ENCODE measurements at places on chromosomes 3 and 15.
A peak's percentile ranks its signal among the peaks of the same experiment; 100 is the strongest.

GRCh38 chr3:7927015-7927414, 574.6 kb upstream of the LMCD1 start:
- H3K27ac ChIP-seq = no peak overlapping the region
- H3K36me3 ChIP-seq = no peaks in the 10 kb centered on the region
- H3K4me3 ChIP-seq = no peak overlapping the region
- no peaks in the 10 kb centered on the region for H3K27me3 ChIP-seq

- no peaks in the 10 kb centered on the region for H3K27me3 ChIP-seq
- DNase-seq = no peak
- no peak overlapping the region for H3K27ac ChIP-seq
Observed at GRCh38 chr3:49629866-49630265, 44.3 kb upstream of the APEH start.

GRCh38 chr3:141915766-141916165, 39.3 kb downstream of the ATP1B3 start:
- H3K4me3 ChIP-seq = no peak overlapping the region
- DNase-seq = no peak
- peaks cover 6% of the 10 kb centered on the region for H3K4me1 ChIP-seq

DNA sequence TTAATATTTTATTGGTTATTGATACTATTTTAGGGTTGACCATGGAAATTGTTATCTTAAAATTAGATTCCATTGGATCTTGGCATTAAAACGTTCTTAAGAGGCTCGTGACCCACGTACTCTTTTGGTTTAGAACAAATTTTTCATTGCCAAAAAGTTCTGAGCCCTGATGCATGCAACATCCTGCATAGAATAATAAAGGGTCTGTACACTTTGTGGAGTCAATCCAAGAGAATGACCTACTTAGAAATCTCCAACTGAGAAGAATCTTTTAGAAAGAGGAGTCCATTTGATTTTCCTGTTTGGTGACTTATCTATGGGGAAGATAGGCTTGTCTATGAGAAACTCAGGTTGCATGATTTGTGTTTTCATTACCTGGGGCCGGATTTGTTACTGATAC, 404.2 kb upstream of the RGMA start:
- peaks cover 6% of the 10 kb centered on the region for H3K27me3 ChIP-seq
- H3K36me3 ChIP-seq = no peaks in the 10 kb centered on the region
- no peaks in the 10 kb centered on the region for H3K4me1 ChIP-seq
- H3K27ac ChIP-seq = no peak overlapping the region

GRCh38 chr15:65087873-65088642, 11.5 kb downstream of the KBTBD13 start:
- H3K27ac ChIP-seq = no peak overlapping the region
- DNase-seq = no peak
- H3K36me3 ChIP-seq = peaks cover 2% of the 10 kb centered on the region
- H3K4me1 ChIP-seq = no peaks in the 10 kb centered on the region
- no peak overlapping the region for H3K4me3 ChIP-seq

GRCh38 chr3:192855434-192855833, 62.2 kb downstream of the MB21D2 start:
- no peaks in the 10 kb centered on the region for H3K36me3 ChIP-seq
- H3K27me3 ChIP-seq = peaks cover 5% of the 10 kb centered on the region
- no peak overlapping the region for H3K4me3 ChIP-seq
- peaks cover 30% of the 10 kb centered on the region for H3K4me1 ChIP-seq
- no peak overlapping the region for H3K27ac ChIP-seq
- no peak for DNase-seq

DNA sequence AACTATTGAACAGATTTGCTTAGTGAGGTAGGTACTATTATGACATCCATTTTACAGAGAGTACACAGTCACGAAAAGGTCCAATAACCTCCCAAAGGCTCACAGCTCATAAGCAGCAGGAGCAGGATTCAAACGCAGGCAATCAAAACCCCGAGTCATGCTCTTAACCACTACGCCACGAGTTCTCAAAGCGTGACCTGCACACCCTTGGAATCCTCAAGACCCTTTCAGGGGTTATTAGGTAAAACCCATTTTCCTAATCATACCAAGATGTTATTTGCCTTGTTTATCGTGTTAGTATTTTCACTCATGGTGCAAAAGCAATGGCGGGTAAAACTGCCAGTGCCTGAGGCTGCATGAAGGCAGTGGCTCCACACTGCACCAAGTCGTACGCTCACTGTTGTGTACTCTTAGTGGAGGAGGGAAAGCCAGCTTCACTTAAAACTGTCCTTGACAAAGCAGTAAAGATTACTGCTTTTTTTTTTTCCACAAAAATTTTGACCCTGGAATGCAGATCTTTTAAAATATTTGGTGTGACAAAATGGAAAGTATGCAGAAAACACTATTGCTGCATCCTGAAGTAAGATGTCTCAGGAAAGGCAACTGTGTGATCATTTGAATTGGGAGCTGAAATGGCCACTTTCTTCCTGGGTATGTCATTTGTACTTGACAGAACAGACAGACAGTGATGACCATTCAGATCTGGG, 96.1 kb downstream of the IGF2BP2 start:
- no peak for DNase-seq
- peaks cover 3% of the 10 kb centered on the region for H3K4me1 ChIP-seq
- H3K27ac ChIP-seq = no peak overlapping the region
- no peaks in the 10 kb centered on the region for H3K36me3 ChIP-seq

- H3K4me1 ChIP-seq = peaks cover 95% of the 10 kb centered on the region
- peaks cover 3% of the 10 kb centered on the region for H3K36me3 ChIP-seq
- peak overlapping the region; percentile 64 for H3K4me3 ChIP-seq
- DNase-seq = no peak
- peak overlapping the region; percentile 91 for H3K27ac ChIP-seq
- H3K27me3 ChIP-seq = no peaks in the 10 kb centered on the region
Observed at GRCh38 chr3:32428092-32429068, 36.7 kb downstream of the CMTM7 start.

DNA sequence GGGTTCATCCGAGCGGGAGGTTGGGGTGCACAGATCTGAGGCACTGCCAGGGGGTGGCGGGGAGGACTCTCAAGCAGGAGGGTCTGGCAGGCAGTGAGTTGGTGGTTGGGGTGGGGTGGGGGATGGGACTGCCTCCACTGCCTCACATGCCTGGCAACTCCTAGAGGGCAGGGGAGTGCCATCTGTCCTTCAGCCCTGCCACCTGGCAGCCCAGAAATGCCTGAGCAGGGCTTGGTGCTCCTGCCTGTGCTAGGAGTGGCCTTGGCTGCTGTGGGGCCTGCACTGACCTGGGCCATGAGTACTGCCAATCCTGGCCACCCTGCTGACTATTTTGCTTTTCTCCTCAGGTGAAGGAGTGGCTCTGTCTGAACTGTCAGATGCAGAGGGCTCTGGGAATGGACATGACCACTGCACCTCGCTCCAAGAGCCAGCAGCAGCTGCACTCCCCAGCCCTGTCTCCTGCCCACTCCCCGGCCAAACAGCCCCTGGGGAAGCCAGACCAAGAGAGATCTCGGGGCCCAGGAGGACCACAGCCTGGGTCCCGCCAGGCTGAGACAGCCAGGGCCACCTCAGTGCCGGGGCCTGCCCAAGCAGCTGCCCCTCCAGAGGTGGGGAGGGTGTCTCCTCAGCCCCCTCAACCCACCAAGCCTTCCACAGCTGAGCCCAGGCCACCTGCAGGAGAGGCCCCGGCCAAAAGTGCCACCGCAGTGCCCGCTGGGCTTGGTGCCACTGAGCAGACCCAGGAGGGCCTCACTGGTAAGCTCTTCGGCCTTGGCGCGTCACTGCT, 32.0 kb upstream of the APEH start:
- H3K36me3 ChIP-seq = no peaks in the 10 kb centered on the region
- H3K4me3 ChIP-seq = no peak overlapping the region
- no peaks in the 10 kb centered on the region for H3K27me3 ChIP-seq

GRCh38 chr15:72037321-72037720, 80.6 kb downstream of the MYO9A start:
- H3K36me3 ChIP-seq = peaks cover 40% of the 10 kb centered on the region
- H3K27me3 ChIP-seq = no peaks in the 10 kb centered on the region
- no peak overlapping the region for H3K4me3 ChIP-seq
- peaks cover 19% of the 10 kb centered on the region for H3K4me1 ChIP-seq

- no peak for DNase-seq
- no peak overlapping the region for H3K4me3 ChIP-seq
- peaks cover 2% of the 10 kb centered on the region for H3K4me1 ChIP-seq
- no peaks in the 10 kb centered on the region for H3K27me3 ChIP-seq
- peaks cover 83% of the 10 kb centered on the region for H3K36me3 ChIP-seq
Observed at GRCh38 chr15:61943992-61944391, 116.3 kb downstream of the VPS13C start.

DNA sequence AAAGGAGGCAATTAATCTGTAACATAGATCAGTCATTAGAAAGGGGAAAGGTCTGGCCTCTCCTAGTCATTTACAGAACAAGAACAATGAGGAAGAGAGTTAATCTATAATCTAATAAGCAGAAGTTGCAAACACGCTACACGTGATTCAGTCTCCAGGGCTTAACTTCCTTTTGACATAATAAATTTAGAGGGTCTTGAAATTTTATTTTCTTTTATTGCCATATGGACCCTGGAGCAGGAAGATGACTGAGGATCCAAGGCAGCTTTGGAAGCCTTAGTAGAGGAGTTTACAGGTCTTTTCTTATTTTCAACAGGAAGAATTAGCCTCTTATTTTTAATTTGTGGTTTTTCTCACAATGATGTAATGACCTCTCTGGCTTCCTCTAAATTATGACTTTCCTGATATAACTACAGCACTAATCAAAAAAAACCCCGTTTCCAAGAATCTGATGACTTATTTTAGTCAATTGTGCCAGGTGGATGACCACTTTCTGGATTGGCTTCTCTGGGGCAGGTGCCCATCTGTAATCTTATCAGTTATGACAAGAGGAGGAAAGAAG, 32.2 kb downstream of the ADGRG7 start:
- H3K36me3 ChIP-seq = no peaks in the 10 kb centered on the region
- H3K4me1 ChIP-seq = peaks cover 4% of the 10 kb centered on the region
- H3K27ac ChIP-seq = no peak overlapping the region
- H3K27me3 ChIP-seq = peaks cover 15% of the 10 kb centered on the region
- H3K4me3 ChIP-seq = no peak overlapping the region

DNA sequence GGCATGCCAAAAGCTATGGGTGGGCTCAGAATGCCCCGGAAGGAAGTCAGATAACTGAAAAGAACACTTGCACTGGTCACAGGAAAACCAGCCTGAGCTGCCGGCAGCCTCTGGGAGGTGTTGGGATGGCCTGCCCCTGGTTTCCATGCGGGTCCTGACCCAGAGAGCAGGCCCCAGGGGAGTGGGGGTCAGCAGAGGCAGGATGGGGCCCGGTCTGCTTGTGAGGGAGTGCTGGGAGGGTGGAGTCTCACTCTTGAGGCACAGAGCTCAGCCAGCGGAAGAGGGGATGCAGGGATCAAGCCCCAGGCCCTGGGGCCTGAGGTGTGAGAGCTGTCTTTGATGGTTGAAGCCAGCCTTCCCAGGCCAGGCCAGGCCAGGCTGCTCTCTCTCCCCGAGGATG, 2.4 kb upstream of the RPUSD3 start:
- peak overlapping the region; percentile 29 for H3K27ac ChIP-seq
- no peak overlapping the region for H3K4me3 ChIP-seq
- no peak for DNase-seq
- H3K4me1 ChIP-seq = peaks cover 29% of the 10 kb centered on the region

GRCh38 chr3:107458871-107459270, 63.9 kb upstream of the BBX start:
- H3K4me3 ChIP-seq = no peak overlapping the region
- no peak for DNase-seq
- H3K36me3 ChIP-seq = no peaks in the 10 kb centered on the region

GRCh38 chr15:70299931-70300869, 202.5 kb upstream of the TLE3 start:
- no peaks in the 10 kb centered on the region for H3K36me3 ChIP-seq
- H3K27me3 ChIP-seq = no peaks in the 10 kb centered on the region
- H3K4me3 ChIP-seq = peak overlapping the region; percentile 11
- H3K27ac ChIP-seq = peak overlapping the region; percentile 65

GRCh38 chr3:48949376-48949717, 30.7 kb downstream of the ARIH2 start:
- peaks cover 59% of the 10 kb centered on the region for H3K36me3 ChIP-seq
- no peak overlapping the region for H3K4me3 ChIP-seq
- H3K27ac ChIP-seq = no peak overlapping the region
- no peak for DNase-seq
- H3K4me1 ChIP-seq = peaks cover 48% of the 10 kb centered on the region
- H3K27me3 ChIP-seq = no peaks in the 10 kb centered on the region

DNA sequence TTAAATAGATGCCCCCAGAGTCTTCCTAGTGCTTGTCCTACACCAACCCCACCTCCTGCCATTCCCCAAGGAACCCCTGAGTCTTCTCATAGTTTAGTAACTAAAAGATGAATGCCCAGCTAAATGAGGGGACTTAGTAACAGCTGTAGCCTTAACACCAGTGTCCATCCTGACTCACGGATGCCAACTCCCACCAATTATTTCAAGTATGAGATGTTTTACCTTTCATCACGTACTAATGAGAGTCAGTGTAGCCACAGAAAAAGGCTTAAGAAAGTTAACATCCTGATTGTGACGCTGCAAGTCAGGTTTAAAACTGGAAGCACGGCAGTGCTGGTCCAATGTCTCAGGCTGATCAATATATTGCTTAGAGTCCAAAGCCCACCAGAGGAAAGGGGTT, 109.9 kb downstream of the FMN1 start:
- H3K36me3 ChIP-seq = no peaks in the 10 kb centered on the region
- H3K27me3 ChIP-seq = no peaks in the 10 kb centered on the region
- H3K4me1 ChIP-seq = peaks cover 26% of the 10 kb centered on the region
- DNase-seq = no peak
- no peak overlapping the region for H3K4me3 ChIP-seq
- no peak overlapping the region for H3K27ac ChIP-seq

GRCh38 chr3:169509359-169509758, 154.2 kb downstream of the MECOM start:
- DNase-seq = no peak
- H3K36me3 ChIP-seq = no peaks in the 10 kb centered on the region
- peak overlapping the region; percentile 28 for H3K27ac ChIP-seq
- no peak overlapping the region for H3K4me3 ChIP-seq
- peaks cover 14% of the 10 kb centered on the region for H3K4me1 ChIP-seq

GRCh38 chr15:27855137-27855536, 244.0 kb downstream of the OCA2 start:
- H3K4me1 ChIP-seq = no peaks in the 10 kb centered on the region
- H3K36me3 ChIP-seq = no peaks in the 10 kb centered on the region
- no peak overlapping the region for H3K27ac ChIP-seq

DNA sequence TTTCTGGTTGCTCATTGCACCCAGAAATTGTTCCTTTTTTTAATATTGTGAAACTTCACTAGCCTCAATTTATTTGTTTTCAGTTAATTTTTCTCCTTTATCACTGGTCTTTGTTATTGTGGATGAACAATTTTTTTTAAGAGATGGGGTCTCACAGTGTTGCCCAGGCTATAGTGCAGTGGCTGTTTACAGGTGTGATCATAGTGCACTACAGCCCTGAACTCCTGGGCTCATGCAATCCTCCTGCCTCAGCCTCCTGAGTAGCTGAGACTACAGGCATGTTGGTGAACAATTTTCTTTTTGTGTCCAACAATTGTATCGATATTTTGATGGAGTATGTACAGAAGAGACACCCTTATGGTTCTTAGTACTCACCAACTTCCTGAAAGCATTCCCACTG, 26.3 kb downstream of the BLM start:
- H3K27me3 ChIP-seq = no peaks in the 10 kb centered on the region
- H3K27ac ChIP-seq = no peak overlapping the region
- no peak for DNase-seq
- H3K36me3 ChIP-seq = peaks cover 61% of the 10 kb centered on the region
- H3K4me3 ChIP-seq = no peak overlapping the region
